ENCODE measurements at places on chromosomes 6 and 20. TPM values are rescaled to one million over a fixed set of nuclear protein-coding genes. Genes with fewer than 3 reads are reported as not detected.

DNA sequence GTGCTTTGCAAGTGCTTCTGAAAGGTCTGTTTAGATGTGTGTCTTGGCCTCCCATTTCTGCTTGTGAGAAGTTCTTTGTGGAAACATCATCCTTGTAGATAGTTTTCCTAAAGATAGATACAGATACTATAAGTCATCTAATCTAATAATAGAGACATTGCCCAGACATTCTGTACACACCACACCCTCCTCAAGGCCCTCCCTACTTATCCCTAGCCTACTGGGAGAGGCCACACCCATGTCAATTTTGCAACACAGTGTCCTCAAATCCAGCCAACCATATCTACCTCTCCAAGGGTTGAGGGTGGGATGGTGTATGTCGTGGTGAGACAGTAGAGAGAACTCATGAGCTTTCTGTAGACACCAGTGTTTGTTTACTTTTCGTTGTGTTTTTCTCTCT, 6.2 kb downstream of the KDM1B start:
- DNase-seq, result no peak

DNA sequence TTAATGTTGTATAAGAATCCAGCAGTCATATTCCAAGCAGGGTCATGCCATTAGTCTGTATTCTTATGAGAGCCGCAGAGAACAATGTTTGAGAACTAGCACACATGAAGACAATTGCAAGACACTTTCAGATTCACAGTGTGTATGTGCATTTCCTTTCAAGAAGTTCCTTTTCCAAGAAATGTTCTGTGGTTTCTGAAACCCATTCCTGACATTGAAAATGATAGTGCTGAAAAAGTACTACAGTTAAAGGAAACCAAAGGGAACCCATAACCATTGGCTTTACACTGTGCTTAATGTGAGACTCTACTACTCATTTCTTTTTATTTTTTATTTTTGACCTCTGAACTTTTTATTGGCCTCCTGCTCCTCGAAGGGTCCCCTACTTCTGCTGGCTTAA, 4.2 kb upstream of the CALHM6 start:
- no peak for DNase-seq

DNA sequence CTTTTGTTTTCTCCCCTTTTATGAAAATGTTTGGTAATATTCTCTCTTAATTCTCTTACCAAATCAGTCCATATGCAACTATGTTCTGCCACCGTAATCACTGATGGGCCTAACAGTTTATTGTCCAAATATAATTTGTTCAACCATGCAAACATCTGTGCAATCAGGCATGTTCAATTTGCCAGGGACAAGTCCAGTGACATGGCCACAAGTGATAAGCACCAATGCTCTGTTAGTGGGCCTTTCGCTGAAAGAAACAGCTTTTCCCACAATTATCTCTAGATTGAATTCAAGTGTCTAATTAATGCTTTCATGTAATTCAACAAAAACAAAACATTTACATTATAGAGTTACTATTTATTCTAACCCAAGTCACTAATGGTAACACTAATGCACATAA, 53.3 kb downstream of the EPB41L2 start:
- no peak for DNase-seq

- no peak for DNase-seq
Measured at GRCh38 chr20:37714978-37715672, 21.3 kb downstream of the CTNNBL1 start.

DNA sequence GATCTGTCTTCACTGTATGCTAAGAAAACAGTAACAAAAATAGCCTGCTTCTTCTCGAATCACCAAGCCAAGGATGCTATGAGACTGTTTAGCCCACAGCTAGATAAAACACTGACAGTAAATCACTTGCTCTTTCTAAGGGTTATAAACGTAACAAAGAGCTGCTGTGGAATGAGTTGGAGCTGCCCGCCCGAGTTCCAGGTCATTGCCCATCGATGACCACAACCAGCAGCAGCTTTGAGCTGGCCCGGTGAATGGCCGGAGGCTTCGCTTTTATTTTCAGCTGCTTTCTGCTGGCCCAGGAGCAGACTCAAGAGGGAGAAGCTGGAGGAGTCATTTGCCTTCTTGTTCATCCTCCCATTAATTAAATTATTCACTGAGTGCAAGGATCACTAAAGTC, 82.2 kb upstream of the CDH4 start:
- no peak for DNase-seq

GRCh38 chr20:37540001-37540400, 12.3 kb upstream of the BLCAP start:
- no peak for DNase-seq

Gene RMND1
- total RNA-seq, result 33.3 TPM

Gene PRICKLE4
- total RNA-seq, result 0.39 TPM

Measured in HT1080 (cell line).